ENCODE measurements at places on chromosomes 11 and 22.

DNA sequence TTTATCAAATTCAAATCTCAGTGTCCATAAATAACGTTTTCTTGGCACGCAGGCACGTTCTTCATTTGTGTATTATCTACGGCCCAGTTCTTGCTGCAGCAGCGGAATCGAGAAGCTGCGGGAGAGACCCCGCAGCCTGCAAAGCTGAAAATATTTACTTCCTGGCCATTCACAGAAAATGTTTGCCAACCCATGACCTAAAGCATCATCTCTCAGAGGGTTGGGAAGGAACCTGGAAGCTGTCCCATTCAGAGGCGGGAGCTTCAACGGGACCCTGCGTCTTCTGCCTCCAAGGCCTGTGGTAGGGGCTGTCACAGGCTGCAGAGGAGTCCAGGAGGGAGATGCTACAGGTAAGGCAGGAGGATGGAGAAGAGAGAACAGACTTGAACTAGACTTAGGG, 319.2 kb downstream of the MN1 start:
- DNase-seq, result no peak

DNA sequence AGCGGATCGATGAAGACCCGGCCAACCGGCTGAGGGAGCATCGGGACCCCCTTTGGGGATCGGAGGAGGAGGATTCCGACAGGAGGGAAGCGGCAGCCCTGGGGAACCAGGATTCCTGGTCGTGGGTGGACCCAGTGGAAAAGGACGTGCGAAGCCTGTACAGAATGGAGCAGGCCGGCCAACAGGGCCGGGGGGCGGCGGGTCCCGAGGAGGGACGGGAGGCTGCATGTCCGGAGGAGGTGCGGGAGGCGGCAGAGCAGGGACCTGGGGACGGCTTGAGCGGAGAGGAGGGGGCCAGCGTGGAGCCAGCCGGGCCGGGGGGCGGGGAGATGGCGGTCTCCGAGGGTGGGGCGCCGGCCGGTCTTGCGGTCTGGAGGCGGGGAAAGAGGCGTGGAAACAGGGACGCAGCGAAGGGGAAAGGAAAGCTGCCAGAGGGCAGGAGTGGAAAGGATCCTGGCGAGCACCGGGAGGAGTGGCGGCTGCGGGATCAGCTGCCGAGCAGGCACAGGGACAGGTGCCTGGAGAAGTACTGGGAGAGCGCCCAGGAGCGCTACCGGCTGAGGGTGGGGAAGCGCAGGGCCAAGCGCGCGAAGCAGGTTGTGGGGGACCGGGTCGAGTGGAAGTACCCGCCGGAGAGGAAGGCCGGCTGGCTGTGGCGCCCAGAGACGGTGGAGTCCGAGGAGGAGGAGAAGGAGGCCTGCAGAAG, at the start of gene ANO5:
ANO5 (plus strand) TSS at position 444 of the 706 bp plus-strand sequence. CDS start 408 bp downstream, outside the sequence.
- peak; percentile 81 for DNase-seq

- DNase-seq, result no peak
Measured at GRCh38 chr11:57402188-57403002, 11.9 kb upstream of the PRG2 start.

DNA sequence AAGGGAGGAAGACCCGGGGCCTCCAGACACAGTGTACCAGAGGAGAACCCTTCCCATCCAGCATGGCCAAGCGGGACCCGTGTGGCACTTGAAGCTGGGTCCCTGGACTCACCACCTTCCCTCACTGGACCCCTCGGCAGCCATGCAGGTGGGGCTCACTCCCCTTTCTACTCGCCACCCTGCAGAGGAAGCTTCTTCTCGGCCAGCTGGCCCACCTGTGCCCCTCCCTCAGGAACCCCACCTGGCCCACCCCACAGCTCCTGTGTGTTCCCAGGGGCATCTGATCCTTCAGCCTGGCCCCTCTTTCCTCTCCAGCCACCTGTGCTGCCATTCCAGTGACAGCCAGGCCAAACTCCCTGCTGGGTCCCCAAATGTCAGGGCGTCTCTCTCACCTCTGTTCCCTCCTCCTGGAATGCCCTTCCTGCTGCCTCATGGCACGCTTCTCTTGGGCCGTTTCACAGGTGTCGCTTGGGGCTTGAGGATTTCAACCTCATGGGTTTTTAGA, 38.0 kb downstream of the IGF2 start:
- DNase-seq, result no peak

DNA sequence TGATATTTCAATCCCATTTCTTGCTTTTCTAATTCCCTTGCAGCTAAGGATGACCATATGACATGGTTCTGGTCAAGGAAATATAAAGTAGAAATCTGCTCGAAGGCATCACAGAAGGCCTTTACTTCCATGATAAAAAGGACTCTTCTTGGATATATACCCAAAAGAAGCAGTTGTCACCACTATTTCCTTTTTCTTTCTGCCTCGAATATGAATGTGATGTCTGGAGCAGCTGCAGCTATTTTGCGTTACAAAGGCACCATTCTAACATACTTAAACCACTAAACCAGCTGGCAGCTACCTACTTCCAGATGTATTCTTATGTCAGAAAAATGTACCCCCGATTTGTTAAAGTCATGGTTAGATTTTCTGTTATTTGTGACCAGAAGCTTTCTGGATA, 18.9 kb downstream of the EXPH5 start:
- DNase-seq, result peak; percentile 41

DNA sequence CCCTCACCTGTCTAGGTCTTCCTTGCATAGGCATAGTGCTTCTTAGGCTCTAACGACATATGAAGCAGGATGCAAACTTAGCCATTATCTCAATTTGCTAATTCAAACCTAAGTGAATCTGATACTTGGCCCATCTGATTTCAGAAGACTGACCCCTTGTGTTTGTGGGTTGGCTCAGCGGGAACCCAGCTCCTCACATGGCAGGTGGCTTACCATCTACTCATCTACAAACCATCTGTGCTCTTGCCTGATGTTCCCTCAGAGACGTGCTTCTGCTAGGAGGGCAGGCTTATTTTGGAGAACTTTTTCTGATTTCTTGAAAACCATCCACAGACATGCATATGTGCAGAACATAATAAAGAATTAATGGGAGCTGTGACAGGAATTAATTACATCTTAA, 15.2 kb downstream of the ELMOD1 start:
- DNase-seq, result peak; percentile 59

GRCh38 chr11:134818516-134818915, 406.5 kb upstream of the B3GAT1 start:
- peak; percentile 42 for DNase-seq

- DNase-seq, result no peak
Measured at GRCh38 chr22:22374163-22374562, 129.6 kb downstream of the VPREB1 start.

GRCh38 chr11:363948-364761, 5.1 kb upstream of the B4GALNT4 start:
- DNase-seq, result peak; percentile 88

DNA sequence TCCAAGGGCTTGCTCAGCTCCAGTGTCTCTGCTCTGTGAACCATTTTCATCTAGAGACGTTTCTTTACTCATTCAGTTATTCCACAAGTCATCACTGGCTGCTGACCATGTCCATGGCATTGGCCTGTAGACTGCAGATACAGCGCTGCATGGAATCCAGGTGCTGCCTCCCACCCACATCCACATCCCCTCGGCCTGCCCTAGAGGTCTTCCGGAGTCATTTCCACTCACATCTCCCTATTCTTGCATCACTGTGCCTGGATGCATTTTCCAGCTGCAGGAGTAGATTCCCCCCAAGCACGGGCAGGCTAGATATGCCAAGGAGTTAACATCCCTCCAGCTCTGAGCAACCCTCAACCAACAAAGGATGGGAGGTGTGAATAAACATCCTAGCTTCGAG, 68.9 kb downstream of the CHST1 start:
- no peak for DNase-seq

DNA sequence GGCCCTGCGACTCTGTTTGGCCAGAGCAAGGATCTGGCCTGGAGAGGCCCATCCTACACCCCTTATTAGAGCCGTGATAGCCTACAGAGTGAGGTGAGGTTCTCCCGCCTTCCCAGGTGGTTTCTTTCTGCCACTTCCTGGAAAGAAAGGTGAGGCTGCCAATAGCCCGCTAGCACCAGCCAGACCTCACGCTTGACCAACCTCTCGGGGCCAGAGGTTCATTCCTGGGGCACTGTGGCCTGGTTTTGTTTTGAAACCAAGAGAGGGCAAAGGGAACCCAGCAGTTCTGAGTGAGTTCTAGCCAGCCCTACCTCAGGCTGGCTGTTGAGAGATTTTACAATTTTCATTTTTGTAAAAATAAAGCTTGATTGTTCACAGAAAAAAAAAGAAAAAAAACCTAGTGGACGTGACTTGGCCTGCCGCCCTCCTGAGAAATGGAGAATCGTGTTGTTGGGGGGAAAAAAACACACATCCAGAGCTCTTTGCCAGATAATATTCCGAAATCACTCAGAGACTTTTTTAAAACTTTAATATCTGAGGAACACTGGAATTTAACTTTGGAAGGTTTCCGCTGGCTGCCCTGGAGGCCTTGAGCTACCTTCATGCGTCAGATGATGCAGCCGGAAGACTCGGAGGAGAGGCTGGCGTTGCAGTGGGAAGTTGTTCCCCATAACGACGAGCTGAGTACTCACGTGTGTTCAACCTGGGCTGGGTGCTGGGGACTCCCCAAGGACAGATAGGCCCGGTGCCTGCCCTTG, 84.5 kb downstream of the BCR start:
- no peak for DNase-seq

DNA sequence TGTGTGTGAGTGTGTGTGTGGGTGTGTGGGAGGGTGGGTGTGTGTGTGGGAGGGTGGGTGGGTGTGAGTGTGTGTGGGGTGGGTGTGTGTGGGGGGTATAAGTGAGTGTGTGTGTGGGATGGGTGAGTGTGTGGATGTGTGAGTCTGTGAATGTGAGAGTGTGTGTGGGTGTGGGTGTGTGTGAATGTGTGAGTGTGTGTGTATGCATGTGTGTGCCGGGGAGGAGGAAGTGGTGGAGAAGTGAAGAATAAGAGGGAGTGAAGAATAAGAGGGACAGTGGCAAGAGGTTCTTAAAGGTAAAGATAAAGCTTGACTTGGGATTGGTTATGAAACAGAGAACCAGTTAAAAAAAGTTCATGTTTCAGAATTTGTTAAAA, 54.0 kb downstream of the PRR5L start:
- DNase-seq, result no peak

DNA sequence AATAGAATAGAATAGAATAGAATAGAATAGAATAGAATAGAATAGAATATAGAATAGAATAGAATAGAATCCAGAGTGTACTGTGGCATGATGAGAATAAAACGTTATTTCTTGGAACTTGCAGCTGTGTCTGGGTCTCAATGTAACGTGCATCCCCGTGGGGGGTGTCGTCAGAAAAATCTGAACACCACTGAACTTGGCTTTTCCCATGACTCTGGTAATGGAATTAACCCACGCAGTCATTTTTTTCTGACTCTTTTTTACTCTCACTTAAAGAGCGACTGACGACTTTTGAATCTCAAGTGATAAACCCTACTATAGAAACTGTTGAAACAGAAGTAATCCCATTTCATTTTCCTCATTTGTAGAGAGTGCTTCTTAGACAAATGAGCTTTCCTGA, 92.4 kb upstream of the BID start:
- DNase-seq, result no peak

GRCh38 chr11:14300661-14301304, 58.2 kb downstream of the RRAS2 start:
- DNase-seq, result peak; percentile 88

All from GM23338 (cell line).